ENCODE measurements at places on chromosomes 3 and 15. TPM values are rescaled to one million over a fixed set of nuclear protein-coding genes. Genes with fewer than 3 reads are reported as not detected.

GRCh38 chr3:31974471-31974870 is 6.6 kb downstream of the OSBPL10 start:
- DNase-seq = peak; percentile 85

GRCh38 chr15:33448961-33449606 is 138.3 kb downstream of the RYR3 start:
- DNase-seq = no peak

DNA sequence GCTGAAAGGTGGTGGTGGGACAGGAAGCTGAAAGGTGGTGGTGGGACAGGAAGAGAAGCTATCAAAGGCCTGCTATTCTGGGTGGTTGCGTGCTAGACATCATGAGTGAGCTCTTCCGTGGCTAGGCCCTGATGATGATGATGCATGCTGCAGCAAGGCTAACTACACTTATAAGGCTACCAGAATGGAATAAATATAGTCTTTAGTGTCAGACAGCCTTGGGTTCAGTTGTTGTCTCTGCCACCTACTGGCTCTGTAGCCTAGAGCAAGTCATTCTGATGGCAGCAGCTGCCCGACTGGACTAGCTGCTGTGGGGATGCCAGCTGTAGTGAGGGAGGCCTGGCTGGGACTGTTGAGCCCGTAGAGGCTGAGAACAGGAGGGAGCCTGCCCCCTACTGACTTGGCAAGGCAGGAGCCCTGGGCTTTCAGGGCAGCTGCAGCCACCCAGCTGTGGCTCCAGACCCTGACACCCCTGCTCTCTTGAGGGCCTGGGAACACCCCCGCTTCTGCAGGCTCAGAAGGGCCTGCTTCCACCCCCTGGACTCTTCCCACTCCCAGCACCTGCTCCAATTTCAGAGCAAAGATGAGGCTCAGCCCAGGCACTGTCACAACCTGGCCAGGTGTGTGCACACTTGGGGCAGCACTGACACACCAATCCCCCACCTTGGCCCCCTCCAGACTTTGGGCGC is 21.4 kb upstream of the ZBED2 start:
- DNase-seq = no peak

- no peak for DNase-seq
Measured at GRCh38 chr3:49667701-49668413, 6.3 kb upstream of the APEH start.

DNA sequence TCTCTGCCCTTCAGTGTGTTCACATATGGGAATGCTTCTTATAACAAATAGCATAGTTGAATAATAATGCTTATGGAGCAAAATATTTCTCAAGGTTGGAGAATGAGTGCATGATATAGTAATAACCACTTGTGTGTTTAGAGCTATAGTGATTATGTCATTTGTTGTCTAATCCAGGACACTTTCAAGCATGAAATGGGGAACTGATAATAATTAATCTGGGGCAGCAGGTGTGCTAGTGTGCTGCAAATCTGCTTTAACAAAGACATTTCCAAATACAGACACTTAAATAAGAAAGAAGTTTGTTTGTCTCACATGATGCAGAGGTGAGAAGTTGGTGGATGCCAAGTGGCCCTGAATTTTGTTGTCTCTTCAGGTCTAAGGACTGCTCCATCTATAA is 579.3 kb upstream of the GRM7 start:
- no peak for DNase-seq

GRCh38 chr15:101306341-101307047 is 11.4 kb upstream of the SNRPA1 start:
- no peak for DNase-seq

GRCh38 chr3:192220915-192221314 is 506.4 kb downstream of the FGF12 start:
- DNase-seq = no peak

DNA sequence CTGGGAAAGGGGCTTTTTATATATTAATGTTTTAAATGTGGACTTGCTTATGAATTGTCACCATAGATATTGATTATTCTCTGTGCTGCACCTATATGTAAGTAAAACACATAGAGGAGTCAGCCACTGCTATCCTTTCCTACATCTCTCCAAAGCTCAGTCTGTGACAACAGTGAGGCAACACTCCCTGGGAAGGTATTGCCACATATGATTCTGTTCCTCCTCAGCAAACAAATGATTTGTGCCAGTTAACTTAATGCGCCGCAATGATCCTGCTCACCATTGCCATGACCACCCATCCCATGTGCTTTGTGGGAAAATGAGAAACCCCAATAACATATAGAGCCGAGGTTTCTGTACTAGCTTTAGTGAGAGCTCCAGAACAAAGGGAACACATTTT is 75.1 kb upstream of the FBN1 start:
- no peak for DNase-seq

- DNase-seq = no peak
Measured at GRCh38 chr3:27471923-27472550, 12.1 kb downstream of the SLC4A7 start.

GRCh38 chr3:144200004-144200403 is 228.4 kb downstream of the DIPK2A start:
- no peak for DNase-seq

- DNase-seq = peak; percentile 61
Measured at GRCh38 chr3:152772674-152773225, 62.2 kb upstream of the P2RY1 start.

GRCh38 chr15:69161079-69161877 is 843 bp downstream of the GLCE start:
- DNase-seq = peak; percentile 52

DNA sequence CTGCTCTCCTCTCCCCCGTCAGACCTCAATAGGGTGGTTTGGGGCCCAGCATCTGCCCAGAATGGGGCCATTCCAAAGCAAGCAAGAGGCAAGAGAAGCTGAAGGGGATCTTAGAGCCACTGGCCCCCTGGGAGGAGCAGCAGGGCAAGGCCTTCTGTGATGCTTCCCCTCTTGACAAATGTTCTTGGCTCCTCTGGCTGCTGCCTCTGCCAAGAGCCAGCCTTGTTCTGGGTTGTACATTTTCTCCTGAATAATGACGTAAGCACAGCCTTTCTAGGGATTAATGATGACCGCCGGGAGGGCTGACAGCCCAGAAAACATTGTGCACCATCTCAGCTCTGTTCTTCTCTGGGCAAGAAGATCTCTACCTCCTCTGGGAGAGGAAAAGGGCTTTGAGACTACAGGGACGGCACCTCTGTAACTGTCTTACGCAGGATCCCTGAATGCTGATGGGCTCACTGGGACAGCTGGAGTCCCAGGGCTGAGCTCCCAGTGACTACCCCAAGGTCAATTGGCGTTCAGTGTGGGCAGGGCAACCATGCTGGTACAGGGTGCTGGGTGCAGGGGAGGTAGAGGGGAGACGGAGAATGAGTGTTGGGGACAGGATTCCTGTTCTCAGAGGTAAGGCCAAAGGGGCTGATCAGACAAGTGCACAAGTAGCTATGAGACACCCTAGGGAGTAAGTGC is 253.3 kb downstream of the FAM43A start:
- DNase-seq = peak; percentile 94

DNA sequence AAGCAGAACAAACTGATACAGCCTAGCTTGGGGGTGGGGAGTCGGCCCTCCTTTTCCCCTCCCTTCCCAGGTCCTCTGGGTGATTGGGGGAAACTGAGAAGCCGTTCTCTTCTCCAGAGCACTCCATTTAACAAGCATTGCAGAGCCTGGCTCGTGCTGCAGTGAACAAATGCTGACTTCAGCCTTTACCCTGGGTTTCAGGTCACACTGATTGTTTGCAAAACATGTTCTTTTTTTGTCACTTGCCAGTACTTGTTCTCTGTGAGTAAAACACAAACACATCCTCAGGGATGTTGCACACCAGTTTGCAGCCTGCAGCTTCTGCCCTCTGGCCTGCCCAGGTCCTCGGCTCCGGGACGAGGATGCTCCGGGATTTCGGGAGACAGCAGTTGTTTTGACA is 132.8 kb downstream of the PGPEP1L start:
- DNase-seq = no peak

GRCh38 chr3:107235193-107235927 is 141.9 kb upstream of the CCDC54 start:
- DNase-seq = no peak

DNA sequence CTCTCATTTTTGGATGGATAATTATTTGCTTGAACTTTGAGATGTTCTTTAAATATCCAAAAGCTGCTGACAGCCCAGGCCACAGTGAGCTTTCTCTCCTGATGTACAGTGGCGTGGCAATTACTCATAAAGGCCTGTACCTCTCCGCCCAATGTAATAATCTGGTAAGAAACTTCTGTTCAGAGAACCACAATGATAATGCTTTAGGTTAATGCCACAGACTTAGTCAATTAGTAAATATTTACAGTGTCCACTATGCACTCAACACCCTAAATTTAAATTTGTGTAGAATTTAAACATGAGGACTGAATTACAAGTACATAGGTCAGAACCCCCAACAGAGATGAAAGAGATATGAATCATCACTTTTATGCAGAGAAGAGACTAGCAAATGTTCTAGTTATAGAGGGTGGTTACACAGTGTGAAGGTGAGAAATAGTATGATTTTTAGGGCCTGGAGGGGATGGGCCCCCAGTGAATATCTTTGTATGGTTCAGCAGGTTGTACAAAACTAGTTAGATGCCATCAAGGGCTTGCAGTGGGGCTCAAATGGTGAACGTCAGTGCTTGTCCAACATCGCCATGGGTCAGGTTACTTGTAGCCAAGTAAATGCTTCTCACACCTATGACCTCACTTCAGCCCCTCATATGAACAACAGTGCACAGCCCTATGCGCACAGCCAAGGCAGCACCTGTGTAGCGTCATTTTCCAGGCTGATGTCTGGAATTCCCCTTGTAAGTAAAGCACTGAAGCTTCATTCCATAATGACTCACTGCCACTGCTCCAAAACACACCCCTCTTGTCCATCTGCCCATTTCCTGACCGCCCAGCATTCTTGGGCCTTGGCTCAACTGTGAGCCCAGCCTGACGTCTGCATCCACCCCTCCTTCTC is 13.3 kb downstream of the ABHD2 start:
- peak; percentile 78 for DNase-seq

GRCh38 chr3:74500257-74500656 is 114.2 kb downstream of the CNTN3 start:
- DNase-seq = no peak

GRCh38 chr15:100770661-100771584 is 108.7 kb upstream of the ALDH1A3 start:
- DNase-seq = peak; percentile 45

GRCh38 chr3:20104167-20104661 is 64.0 kb downstream of the KAT2B start:
- DNase-seq = peak; percentile 24

- DNase-seq = no peak
Measured at GRCh38 chr3:146044046-146044445, 116.9 kb downstream of the PLOD2 start.

GRCh38 chr3:20573175-20573574 is 387.2 kb upstream of the SGO1 start:
- DNase-seq = peak; percentile 84

GRCh38 chr15:25427861-25428260 is 11.0 kb downstream of the UBE3A start:
- DNase-seq = no peak

- DNase-seq = no peak
Measured at GRCh38 chr3:111882799-111883198, 23.7 kb downstream of the PHLDB2 start.

DNA sequence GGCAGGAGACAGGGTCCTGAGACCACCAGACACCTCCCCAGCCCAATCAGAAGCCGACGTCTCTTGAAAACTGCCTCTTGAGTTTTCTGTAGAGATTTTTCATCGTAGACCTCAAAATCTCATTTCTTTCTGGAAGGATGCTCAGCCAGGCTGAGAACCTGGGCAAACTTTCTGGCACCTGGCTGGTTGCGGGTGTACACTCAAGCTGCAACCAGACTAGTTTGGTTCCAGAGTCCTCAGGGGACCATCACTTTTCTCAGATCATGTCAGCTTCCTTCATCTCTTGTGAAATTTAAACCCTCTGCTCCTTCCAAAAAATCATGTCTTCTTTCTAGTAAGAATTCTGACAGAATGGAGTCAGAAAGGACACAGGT is 45.1 kb downstream of the CMTM7 start:
- no peak for DNase-seq

GRCh38 chr15:66588971-66589370 is 23.2 kb upstream of the LCTL start:
- no peak for DNase-seq

GRCh38 chr3:188643736-188644135 is 489.8 kb downstream of the LPP start:
- no peak for DNase-seq

- DNase-seq = no peak
Measured at GRCh38 chr3:108130701-108131474, 40.1 kb upstream of the CD47 start.

DNA sequence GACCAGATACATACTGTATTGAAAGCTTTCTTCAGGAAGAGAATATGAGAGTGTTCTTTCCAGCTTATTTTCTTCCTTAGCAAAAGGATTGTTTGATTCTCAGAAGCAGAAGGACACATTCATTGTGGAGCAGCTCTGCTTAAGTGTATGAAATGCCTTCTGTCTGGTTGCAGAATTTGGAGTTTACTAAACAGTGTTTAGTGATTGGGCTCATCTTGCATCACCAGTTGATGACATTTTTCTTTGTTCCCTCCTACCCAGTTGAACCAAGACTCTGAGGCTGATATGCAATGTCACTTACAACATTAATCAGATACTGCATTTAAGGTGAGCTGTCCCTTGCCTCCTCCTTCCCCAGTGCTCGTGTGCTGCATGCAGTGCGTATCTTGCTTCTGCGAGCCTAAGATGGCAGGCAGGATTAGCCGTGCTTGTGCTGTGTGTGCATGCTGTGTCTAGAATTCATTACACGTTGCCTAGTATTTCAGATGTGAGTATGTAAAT is 18.4 kb downstream of the ZBTB38 start:
- DNase-seq = peak; percentile 61

GRCh38 chr3:139227827-139228226 is 116.0 kb upstream of the MRPS22 start:
- DNase-seq = no peak

DNA sequence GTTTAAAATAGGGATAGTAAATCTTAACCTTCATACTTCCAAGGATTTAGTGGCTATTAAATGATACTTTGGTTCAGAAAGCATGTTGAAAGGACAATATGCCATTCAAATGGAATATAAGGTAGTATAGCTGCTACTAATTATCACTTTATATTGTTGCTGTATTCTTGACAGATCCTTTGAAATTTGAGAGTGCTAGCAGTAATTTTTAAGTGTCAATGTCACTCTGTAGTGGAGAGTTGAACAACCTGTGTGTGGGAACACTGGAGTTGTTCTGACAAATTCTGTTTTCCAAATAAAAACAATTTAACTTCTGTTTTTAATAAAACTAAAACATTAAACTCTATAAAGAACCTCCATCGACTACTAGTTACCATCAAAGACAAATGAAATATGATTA is 565.7 kb downstream of the FGF12 start:
- no peak for DNase-seq

The FBXL22 gene
- 86.9 TPM for total RNA-seq

The MORC1 gene
- total RNA-seq = 2.4 TPM

The CGNL1 gene
- 22.4 TPM for total RNA-seq

The HRG gene
- total RNA-seq = 1.9 TPM

The SH2D7 gene
- 0.24 TPM for total RNA-seq

The FRMD4B gene
- total RNA-seq = 29.4 TPM

The ZPLD1 gene
- 3.6 TPM for total RNA-seq

The MYRIP gene
- 1.2 TPM for total RNA-seq

The ARL14 gene
- 1.9 TPM for total RNA-seq

The ESYT3 gene
- total RNA-seq = 4.1 TPM

The LMAN1L gene
- total RNA-seq = 1.2 TPM

The SMCO1 gene
- not detected for total RNA-seq

The OR5AC2 gene
- total RNA-seq = 0.96 TPM

The ZNF80 gene
- total RNA-seq = 2.4 TPM

The PHLDB2 gene
- 214 TPM for total RNA-seq

Data from umbilical cord (tissue), 2 donors.